Activated CD4-positive, alpha-beta T cell treated with anti-CD3 and anti-CD28 coated beads for 36 hours (primary cell): ENCODE measurements at places on chromosomes 4 and X. TPM values are rescaled to one million over a fixed set of nuclear protein-coding genes. Genes with fewer than 3 reads are reported as not detected.

DNA sequence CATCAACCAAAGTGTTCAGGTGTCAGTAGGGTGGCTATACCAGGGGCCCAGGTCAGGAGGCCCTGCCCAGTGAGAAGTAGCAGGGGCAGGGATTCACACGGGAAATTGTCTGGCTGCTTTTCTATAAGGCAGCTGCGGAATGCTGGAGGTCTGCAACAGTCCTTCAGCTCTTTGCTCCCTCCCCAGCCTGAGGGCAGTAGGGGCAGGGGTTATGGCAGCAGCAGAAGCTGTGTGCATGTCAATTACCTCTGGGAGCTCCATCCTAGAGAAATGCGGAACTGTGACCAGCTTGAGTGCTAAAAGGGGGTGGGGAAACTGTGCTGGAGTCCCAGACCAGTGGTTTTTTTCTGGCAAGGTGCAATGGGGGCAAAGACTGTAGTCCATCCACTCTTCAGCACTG lies 810.4 kb downstream of the PCDH7 start:
- no peak for DNase-seq

DNA sequence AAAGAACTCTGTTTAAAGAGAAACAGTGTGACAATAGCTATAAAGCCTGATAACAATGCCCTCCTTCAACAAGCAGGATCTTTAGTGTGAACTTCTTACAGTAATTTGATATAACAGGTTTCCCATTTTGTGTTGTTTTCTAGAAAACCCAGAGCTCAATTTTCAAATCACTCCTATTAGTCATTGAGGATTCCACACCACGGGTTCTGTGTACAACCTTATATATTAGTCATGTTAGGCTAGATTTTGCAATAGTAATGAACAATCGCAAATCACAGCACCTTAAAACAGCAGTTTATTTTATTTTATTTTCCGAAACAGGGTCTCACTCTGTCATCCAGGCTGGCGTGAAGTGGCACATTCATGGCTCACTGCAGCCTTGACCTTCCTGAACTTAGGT lies 1020.9 kb upstream of the INTU start:
- no peak for DNase-seq

DNA sequence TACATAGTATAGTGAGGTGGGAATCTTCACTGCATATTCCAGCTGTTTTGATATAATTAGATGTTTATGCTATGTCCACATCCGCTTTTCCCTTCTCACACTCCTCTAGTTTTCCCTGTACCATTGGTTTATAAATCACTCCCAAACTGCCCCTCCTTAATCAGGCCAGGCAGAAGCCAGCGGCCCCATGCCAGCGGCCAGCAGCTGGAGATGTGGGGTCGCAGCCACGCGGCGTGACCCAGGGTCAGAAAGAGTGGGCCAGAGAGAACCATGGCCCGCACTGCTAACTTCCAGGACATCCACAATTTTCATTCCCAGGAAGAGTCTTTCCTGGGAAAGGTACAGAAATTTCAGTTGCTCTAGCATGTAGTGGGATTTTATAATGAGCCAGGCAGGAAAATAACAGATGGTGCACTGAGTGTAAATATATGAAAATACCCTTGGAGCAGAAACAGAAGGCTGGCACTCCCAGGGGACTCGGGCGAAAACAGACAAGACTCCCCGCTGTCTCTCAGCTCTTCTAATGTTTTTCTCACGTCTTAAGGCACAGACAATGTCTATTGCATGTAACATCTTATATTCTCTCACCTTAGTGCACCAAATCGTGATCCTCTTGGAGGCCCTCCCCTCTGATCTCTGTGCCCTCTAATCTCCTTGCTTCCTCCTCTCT lies 145.9 kb upstream of the ZFP42 start:
- no peak for DNase-seq

DNA sequence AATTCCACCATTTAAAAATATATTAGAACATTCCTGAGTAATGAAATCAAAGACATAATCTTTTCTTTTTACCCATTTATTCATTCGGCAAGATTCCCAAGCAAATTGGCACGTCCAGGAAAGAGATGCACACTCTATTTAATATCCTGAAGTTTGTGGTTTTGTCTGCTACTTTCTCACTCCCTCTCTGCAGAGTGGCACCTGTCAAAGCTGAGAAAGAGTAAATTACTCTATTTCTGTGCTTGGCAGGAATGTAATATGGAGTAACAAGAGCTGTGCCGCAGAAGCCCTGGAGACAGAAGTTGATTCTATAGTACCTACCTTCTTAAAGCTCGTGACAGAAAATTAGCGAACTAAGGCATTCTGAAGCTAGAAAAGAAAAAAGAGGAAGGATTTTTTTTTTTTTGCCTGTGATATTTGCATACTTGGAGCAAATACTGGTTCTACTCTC lies 5.5 kb downstream of the GSTCD start:
- DNase-seq = no peak

DNA sequence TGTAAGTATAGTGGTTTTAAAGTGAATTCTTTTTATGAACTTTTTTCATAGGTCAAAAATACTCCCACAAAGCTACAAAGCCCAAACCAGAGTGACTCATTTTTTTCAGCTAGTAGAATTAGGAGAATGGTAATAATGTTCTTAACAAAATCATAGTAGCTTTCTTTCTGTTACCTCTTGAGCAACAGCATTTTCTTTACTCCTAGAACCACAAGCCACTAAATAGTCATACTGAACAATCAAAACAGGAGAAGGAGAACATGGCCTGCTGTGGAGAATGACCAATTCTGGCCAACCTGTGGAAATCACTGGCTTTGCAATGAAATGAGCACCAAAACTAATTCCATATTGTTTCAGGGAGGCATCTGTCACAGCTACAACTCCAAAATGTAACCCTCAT lies 112.9 kb downstream of the AMMECR1 start:
- no peak for DNase-seq

DNA sequence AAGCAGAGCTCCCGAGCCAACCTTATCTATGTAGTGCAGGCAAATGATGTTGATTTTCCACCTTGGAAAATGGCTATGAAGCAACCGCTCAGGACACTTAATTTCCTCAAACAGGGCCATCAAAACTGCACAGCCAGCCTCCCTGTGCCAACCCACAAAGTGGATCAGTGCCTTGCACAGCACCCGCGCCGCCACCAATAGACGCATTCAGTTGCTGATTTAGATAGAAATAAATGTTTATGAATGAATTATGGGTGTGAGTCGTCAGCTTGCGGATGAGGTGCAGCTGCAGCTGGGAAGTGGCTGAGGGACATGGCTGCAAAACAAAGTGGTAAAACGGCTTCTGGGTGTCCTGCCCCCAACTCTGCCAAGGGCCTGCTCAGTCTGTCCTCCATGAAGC lies 47.0 kb downstream of the SOD3 start:
- no peak for DNase-seq

DNA sequence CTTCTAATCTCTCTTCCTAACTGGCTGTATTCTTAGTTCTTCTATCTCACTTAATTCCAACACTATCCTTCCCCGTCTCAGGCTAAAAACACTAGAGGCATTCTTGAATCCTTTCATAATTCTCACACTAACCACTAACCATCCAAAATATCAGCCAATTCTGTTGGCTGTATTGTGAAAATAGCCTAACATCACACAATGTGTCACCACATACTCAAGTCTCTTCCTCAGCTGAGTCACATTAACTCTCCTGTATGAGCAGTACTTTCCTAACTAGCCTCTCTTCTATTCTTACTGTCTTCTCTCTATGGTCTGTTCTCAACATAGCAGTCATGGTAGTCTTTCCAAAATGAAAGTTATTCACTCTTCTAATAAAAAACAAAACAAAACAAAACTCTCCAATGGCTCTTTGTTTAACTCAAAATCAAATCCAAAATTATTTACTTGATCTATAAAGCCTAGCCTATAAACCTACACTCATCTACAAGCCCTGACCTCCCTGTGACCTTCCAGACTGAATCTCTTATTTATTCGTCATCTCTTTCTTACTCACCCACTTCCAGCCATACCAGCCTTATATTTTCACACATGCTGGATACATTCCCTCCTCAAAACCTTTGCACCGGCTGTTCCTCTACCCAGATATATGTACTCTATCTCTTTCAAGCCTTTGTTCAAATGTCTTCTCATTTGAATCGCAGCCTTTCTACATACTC lies 445.9 kb downstream of the TLL1 start:
- no peak for DNase-seq

GRCh38 chr4:137668885-137669545 lies 136.7 kb upstream of the PCDH18 start:
- no peak for DNase-seq

GRCh38 chrX:10245886-10246285 lies 89.1 kb downstream of the CLCN4 start:
- DNase-seq = no peak

DNA sequence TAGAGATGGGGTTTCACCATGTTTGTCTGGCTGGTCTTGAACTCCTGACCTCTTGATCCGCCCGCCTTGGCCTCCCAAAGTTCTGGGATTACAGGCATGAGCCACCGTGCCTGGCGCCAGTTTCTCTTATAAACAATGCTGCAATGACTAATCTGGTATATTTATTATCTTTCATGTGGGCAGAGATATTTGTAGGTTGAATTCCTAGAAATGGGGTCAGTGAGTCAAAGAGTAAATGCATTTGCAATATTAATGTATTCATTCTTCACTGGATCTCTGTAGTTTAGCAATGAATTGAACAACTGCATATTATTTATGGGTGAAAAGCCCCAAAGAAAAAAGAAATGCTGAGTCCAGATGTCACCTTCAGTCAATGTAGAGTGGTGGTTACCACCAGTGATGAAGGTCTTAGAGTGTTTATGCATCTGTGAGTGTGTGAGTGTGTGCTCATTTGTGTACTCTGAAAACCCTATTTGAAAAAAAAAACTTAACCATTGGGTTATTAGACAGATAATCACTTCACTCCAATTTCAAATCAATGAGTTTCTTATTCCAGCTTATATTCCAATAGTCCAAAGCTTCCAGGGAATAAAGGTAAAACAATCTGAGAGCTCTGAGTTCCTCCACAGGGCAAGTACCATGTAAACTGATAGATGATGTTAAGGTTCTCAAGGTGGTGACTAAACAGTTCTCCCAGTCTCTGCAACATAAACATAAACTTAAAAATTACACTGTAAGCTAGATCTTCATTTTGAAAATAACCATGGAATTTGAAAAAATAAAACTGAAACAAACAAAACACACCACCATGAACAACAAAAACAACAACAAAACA lies 22.6 kb upstream of the CD38 start:
- peak; percentile 79 for DNase-seq

The TLR3 gene
- total RNA-seq = not detected

The SSX4B gene
- not detected for total RNA-seq

The TRMT44 gene
- total RNA-seq = 24.5 TPM

The GAGE13 gene
- total RNA-seq = not detected

The XAGE1A gene
- total RNA-seq = not detected

The GAGE12F gene
- total RNA-seq = not detected

The BMPR1B gene
- total RNA-seq = not detected

The GNRHR gene
- total RNA-seq = not detected
